Activated gamma-delta T cell (primary cell): ENCODE measurements at places on chromosomes 6 and 20.

- DNase-seq = no peak
Measured at GRCh38 chr6:57173886-57174510, 1.9 kb downstream of the BAG2 start.

DNA sequence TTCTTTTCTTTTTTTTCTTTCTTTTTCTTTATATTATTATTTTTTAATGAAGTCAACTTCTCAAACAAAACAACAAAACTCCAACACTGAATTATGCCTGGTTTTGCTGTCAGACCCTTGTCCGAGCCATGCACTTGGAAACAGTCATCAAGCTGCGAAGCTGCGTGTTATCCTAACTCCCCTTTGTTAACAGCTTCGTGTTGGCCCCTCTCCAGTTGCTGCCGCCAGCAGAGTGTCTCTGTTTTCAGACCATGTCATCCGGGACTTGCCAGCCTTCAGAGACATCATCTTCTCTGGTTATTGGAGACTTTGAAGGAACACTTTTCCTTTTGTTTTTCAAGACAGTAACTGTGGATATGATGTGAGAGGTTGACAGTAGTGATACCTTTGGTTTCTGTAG is 83.1 kb downstream of the TRMT11 start:
- no peak for DNase-seq

- DNase-seq = no peak
Measured at GRCh38 chr6:130647246-130647645, 180.0 kb upstream of the SMLR1 start.

GRCh38 chr20:47764154-47764733 is 21.0 kb downstream of the SULF2 start:
- DNase-seq = no peak
